GOT3 (cell line): ENCODE measurements at places on chromosomes 5 and 9.

GRCh38 chr9:112783551-112783954 is 33.0 kb downstream of the SNX30 start:
- no peak for DNase-seq

- DNase-seq: no peak
These were observed 6.6 kb upstream of the FAM151B start for GRCh38 chr5:80481019-80481893.

GRCh38 chr5:53777864-53778618 is 217.6 kb downstream of the NDUFS4 start:
- DNase-seq: no peak

DNA sequence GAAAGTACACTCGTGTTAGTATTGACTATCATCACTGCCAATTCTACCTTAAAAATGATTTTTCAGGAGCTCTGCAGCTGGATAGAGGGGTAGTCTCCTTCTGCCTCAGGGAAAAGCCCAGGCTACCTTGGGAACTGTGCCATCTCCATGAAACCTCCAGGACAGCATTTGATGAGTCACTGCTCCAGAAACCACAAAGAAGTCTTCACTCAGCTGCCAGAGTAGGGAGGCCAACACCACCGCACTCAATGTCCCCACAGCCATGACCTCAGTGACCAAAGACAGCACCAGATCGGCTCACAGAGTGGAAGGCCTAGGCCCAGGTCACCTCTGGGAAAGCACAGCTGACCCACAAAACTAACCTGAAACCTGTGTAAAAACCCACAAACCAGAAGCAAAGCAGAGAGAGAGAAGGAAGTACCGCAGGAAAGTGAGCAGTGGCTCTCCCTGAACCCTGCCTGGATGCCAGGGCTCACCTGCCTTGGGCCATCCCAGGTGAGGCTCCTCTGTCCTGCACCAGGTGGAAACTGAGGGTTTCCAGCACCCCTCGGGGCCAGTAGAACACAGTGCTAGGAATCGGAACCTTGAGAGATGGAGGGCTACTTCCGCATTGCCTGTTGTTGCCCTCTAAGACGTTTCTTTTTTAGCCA is 30.0 kb downstream of the S1PR3 start:
- DNase-seq: no peak

GRCh38 chr9:1442105-1442504 is 391.9 kb downstream of the DMRT2 start:
- no peak for DNase-seq

DNA sequence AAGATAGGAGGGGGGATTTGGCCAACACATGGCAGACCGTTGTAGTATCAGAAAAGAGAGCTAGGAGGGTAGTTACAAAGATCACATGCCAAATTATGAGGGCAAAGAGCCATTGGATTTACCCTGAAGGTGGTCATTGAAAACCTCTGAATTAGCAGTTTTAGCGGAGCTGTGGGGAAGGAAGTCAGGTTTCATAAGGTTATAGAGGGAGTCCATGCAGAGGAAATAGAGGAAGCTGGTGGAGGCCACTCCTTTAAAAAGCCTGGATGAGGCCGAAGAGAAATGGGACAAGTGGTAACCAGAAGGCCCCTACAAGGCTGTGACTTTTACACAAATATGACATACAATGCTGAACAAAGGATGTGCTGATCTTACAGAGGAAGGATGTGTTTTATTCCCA is 13.2 kb downstream of the DOCK8 start:
- DNase-seq: no peak

GRCh38 chr9:9790216-9790872 is 822.5 kb downstream of the PTPRD start:
- no peak for DNase-seq

- DNase-seq: no peak
These were observed 11.2 kb downstream of the DNAJB5 start for GRCh38 chr9:35000535-35001284.

GRCh38 chr9:87520172-87520683 is 22.6 kb downstream of the DAPK1 start:
- DNase-seq: no peak

GRCh38 chr9:85001925-85002324 is 332.4 kb downstream of the NTRK2 start:
- DNase-seq: no peak

GRCh38 chr5:96572864-96573512 is 89.2 kb upstream of the CAST start:
- DNase-seq: no peak

- DNase-seq: no peak
These were observed 99.5 kb downstream of the DAB2IP start for GRCh38 chr9:121750715-121751623.

DNA sequence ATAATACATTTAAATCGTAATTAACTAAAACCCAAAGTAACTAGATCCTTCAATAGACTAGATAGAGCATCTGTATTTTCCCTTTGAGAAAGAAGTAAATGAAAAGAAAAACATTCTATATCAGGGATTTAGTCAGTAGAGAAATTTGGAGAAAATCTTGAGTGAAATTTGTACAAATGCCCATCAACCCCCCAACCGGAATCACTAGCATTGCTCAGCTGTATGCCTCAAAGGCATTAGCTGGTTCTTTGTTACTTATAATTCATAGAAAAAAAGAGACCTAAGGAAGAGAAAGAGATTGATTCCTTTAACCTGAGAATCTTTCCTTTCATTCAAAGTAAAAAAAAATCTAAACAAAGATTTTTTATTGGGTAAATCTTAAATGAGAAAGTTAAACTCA is 659 bp downstream of the OMD start:
- no peak for DNase-seq

GRCh38 chr5:179223528-179223927 is 121.7 kb downstream of the ADAMTS2 start:
- no peak for DNase-seq

- no peak for DNase-seq
These were observed 312.2 kb downstream of the SPOCK1 start for GRCh38 chr5:137186759-137187461.

DNA sequence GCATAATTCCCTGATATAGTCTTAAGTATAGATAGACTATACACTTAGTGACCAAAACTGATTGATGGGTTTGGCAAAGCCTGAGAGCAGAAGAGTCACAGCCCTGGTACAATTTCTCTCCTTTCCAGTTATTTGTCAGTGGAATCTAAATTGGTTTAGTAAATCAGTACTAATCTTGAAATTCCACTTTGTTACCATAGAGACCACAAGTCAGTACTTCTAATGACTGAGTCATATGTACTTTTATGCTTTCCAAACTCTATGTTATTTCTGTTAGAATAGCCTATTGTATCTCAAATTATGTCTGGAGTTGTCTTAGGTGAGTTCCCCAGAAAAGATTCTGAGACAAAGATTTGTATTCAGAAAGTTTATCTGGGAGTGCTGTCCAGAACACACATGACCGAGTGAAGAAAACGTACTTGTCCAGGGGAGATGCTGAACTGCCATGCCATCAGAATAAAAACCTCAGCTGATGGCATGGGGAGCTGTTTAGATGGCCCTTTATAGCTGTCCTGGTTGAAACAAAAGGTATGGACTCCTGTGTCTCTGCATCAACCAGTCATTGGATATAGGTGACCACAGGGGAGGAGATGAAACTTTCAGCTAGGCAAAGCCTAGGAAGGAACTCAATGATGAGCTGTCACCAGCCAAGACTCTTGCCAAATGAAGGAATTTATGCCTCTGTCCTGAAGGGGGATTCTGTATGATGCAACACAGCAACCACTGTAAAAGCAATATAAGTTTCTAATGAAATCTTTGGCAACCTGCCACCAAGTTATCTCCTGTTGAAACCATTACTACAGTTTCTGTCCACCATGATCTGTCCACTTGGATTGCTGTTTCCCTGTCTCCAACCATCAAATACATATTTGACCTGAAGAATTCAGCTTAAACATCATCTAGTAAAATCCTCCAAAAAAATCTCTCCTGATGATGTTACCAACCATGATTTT is 18.0 kb upstream of the SMC2 start:
- no peak for DNase-seq

- no peak for DNase-seq
These were observed 398.2 kb downstream of the NFIB start for GRCh38 chr9:13915591-13916301.

DNA sequence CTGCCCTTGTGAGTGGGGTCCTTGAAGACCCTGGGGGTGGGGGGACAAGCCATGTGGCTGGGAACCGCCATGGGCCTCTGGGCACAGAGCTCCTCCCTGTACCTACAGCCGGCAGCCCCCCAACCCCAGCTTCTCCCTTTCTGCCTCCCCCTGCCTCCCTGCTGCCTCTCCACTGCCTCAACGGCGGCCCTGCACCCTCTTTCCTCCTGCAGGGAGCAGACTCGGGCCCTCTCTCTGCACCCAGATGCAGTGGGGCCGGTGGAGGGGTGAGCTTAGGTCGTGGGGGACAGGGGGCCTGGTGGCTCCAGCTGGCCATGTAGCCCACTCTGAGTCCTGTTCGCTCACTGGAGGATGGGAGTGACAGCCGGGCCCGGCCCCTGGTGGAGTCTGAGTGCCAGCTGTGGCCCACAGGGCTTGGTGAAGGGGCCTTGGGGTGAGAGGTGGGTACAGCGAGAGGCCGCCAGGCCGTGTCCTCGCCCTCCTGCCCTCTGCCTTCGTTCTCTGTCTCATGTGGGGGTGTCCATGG is 139.3 kb upstream of the COL5A1 start:
- no peak for DNase-seq

DNA sequence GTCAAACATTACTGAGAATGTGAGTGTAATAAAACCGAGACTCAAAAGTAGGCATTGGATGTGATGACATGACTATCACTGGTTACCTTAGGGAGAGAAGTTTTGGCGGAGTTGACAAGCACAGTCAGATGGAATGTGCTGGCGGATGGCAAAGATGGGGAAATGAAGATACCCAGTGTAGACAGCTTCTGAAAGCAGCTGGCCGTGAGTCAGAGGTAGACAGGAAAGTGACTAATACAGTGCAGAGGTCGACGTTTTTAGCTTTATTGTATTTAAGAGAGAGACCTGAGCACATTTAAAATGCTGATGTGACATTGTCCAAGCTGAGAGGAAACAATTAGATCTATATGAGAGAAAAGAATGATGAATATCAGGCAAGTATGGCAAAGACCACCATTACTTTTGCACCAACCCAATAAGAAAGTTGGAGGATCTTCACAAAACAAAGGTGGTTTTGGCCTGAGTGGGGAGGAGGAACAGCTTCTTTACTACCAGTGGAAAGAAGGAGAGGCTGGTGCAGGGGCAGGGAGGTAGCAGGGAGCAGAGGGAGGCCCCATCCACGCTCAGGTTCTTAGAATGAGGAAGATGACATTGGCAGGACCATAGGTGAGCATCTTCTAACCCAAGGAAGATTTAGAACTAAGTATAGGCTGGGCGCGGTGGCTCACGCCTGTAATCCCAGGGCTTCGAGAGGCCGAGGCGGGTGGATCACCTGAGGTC is 36.7 kb upstream of the KCNIP1 start:
- no peak for DNase-seq

GRCh38 chr9:89669361-89669842 is 64.6 kb downstream of the GADD45G start:
- DNase-seq: no peak

- DNase-seq: no peak
These were observed 427.1 kb downstream of the CHSY3 start for GRCh38 chr5:130331332-130331731.

DNA sequence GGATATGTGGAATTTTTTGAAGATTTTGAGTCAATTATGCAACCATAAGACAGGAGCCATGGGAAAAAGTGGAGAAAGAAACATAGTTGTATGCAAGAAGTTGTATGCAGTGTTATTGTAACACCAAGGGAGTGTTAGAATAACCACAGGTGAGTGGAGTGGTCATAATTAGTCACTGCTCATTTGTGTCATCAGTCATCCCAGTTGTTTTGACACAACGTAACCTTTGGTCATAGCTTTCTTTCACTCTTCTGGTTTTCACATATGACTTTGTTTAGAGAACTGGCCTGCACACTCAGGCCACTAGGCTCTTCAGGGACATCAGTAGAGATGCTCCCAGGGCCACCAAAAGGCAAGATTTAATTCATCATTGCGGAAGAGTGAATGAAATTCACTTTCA is 158.7 kb upstream of the HMHB1 start:
- no peak for DNase-seq

DNA sequence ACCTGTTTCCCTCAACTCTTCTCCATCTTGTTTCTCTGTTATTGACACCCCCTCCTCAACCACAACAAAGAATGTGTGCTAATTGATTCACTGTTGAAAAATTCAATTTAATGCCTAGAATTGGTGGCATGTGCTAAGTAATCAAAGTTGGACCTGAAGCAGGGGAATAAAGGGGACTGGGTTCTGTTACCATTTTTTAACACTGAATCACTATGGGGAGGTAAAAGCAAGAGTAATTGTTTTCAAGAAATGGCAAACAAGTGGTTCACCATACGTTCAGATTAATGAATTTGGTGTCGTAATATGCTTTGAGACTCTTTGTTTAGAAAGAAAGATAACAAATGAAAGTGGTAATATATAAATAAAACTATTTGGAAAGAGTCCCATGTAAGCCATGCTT is 17.0 kb upstream of the SSBP2 start:
- DNase-seq: no peak

- no peak for DNase-seq
These were observed 70.7 kb downstream of the CSNK1G3 start for GRCh38 chr5:123582550-123583285.

DNA sequence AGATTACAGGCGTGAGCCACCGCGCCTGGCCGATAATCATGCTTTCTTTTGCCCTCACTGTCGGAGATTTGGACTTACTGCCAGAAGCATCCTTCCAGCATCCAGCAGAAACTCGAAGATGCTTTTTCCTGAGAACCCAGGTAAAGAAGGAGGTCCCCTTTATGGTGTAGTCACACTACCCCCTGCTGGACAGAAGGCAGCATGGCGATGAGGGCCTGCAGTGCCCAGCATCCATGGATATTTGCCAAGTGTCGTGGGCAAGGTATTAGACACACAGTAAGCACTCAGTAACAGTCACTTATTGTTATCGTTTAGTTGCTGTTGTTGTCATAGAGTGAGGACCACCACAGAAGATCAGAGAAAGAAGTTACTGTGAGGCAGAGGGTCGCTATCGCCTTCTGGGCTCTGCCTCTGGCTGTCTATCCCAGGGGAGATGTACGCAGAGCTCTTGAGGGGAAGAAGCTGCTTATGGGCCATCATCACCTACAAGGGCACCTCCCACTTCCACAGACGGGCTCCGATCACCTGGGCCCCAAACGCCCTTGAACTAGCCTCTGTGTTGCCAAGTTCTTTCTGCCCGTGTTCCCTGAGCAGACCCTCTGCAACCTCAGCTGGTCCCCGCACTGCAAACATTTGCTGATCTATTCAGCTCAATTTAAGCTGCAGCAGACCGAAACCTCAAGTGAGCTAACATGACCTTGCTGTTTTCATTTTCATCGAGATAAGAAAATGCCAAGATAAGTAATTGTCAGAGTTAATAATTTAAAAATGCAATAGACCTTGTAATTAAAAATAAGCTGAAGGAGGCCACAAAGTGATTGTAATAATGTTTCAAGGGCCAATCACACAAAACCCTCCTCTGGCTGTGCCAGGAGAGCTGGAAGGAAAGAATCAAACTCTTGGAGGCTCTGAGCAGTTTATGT is 23.9 kb downstream of the C5orf15 start:
- no peak for DNase-seq

DNA sequence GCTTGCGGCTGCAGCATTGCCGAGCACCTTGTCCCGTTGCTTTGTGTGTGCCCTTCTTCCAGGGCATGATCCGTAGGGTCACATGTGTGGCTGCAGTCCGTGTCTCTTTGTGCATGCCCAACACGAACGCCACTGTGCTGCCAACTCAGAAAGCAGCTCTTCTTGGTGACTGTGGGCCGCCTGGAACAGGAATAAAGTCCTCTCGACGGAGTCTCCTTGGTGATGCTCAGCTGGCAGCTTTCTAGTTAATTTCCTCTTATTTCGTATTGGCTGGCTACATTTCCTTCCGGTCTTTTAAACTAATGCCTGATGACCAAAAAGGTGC is 5.8 kb downstream of the EXOC3 start:
- DNase-seq: no peak

GRCh38 chr9:104087894-104088293 is 6.2 kb upstream of the SMC2 start:
- DNase-seq: no peak
